ENCODE measurements at places on chromosomes 4 and X. TPM values are rescaled to one million over a fixed set of nuclear protein-coding genes. Genes with fewer than 3 reads are reported as not detected.
A peak's percentile ranks its signal among the peaks of the same experiment; 100 is the strongest.

GRCh38 chrX:46994096-46994495, 81.9 kb downstream of the JADE3 start:
- DNase-seq = no peak

The TMPRSS11A gene
- polyA plus RNA-seq = 0.03 TPM

The ARL9 gene
- polyA plus RNA-seq = 0.45 TPM

DNA sequence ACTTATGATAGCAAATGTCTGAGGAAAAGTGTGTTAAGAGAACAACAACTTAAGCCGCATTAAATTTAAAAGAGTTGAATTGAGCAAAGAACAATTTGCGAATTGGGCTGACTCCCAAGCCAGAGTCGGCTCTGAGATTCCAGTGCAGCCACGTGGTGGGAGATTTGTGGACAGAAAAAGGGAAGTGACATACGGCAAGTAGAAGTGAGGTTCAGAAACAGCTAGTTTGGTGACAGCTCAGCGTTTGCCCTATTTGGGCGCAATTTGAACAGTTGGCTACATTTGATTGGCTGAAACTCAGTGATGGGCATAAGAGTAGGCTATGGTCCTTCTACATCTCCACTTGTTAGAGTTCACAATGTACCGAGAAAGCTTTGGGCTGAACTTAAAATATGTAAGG, 124.0 kb downstream of the PRKX start:
- DNase-seq = no peak

The BOD1L1 gene
- polyA plus RNA-seq = 79.8 TPM

- DNase-seq = no peak
Measured at GRCh38 chr4:25290490-25291067, 22.0 kb upstream of the ZCCHC4 start.

DNA sequence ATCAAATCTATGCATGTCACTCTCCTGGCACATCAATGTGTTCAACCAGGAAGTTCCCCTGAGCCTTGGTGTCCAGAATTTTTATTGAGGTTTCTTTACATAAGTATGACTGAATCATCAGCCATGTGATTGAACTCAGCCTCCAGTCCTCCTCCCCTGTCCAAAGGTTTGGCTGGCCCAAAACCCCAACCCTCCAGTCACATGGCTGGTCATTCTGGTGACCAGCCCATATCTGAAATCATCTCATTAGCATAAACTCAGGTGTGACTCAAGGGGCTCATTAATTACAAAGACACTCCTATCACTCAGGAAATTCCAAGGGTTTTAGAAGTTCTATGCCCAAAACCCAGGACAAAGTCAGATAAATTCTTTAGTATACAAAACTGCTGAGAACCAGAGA, 20.6 kb upstream of the SUPT20HL2 start:
- no peak for DNase-seq

DNA sequence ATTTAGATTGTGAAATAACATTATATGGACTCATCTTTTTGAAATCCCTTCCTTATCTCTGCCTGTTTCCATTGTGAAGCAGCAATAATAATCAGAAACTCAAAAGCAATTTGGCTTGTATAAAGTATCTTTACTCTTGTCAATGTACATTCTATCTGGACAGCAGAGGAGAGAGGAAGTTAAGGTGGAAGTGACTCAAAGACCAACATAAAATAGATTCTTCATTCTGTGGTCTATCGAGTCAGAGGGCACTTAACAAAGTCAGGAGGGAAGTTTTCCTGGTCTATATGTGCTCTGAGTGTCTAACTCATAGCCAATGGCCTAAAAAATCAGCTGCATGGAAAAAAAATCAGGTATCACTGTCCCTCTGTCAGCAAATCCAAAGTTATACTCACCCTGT, 155.5 kb downstream of the EMCN start:
- no peak for DNase-seq

The CT45A10 gene
- not detected for polyA plus RNA-seq

DNA sequence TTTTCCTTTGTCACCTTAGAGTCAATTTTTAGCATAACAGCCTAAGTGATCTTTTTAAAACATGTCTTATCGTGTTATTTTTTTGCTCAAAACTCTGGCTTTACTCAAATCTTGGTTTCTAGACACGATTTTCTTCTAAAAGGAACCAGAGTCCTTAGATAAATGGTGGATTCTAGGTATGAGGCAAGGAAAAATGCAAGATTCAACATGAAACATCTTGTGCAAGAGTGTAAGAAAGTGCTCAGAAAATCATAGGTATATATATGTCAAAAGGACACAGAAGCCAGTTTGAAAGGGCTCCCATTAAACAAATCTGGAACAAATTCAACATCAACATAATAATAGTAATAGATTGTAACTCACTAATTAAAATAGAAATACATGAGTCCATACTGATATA, 8.1 kb upstream of the ADGRG4 start:
- DNase-seq = no peak

DNA sequence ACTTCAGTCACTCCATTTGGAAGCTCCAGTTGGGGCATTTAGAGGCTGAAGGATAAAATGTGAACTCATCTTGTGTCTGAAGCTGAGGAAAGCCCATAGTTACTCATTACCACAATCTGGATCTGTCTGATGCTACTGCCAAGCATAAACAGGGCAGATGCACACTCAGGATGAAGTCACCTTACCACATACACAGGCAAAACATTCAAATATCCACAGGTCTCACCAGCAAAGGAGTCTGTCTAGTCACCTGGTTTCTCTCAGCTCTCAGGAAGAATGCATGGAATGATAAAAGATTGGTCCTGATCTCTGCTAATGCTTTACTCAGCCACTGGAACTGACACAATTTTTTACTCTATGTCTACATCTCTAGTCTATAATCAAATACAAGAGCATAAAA, 13.0 kb upstream of the ODAPH start:
- no peak for DNase-seq

GRCh38 chrX:131763674-131764073, 219.8 kb downstream of the OR13H1 start:
- peak; percentile 93 for DNase-seq

The GPR143 gene
- polyA plus RNA-seq = 15.9 TPM

DNA sequence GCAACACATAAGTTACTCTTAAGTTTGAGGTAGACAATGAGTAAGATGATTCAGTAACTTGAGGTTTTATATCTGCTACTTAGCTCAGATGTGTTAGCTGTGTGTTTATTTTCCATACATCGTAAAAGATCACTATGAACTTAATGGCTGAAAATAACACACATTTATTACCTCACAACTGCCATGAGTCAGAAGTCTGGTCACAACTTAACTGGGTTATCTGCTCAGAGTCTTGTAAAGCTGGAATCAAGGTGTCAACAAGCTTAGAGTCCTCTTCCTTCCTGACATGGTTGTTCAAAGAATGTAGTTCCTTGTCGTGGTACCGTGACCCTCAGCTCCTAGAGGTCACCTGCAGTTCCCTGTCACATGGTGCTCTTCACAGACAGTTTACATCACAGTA, 204.9 kb upstream of the MAGEB2 start:
- no peak for DNase-seq

DNA sequence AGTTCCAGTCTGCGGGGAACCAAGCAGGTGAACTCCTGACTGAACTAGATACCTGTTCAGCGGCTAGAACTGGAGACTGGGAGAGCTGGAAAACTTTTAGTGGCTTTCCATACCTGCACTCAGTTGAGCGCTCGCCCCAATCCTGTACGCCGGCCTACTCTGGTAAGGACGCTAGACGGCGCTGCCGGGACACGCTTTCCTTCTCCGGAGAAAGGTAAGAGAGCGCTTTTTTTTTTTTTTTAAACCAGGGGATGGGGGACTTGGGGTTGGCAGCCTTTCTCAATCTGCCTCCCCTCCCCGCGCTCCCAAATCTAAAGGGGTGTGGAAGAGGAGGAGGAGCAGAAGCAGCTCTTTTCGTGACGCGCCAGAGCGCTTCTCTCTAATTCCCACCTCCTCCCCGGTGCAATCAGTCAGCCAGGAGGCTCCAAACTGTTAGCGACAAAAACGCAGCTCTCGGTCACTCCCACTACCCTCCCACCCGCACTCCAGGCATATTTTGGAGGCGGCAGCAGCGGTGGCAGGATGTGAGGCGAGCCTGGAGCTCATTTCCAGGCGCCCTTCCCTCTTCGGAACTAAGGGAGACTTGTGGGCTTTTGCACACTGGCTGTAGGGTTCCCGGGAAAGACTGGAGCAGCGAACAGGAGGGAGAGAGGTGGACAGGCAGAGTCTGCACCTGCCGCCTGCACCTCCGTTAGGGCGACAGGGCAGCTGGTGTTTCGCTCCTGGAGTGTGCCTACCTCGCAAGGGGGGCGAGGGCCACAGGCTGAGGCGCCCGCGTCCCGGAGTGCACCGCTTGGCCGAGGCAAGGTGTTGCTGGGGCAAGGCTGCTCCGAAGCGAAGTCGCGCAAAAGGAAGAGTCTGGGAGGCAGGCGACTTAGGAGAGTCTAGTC, at the start of gene IL1RAPL2:
Gene IL1RAPL2 (plus strand): TSS at position 409 of the 890 bp plus-strand sequence.
- peak; percentile 59 for DNase-seq

DNA sequence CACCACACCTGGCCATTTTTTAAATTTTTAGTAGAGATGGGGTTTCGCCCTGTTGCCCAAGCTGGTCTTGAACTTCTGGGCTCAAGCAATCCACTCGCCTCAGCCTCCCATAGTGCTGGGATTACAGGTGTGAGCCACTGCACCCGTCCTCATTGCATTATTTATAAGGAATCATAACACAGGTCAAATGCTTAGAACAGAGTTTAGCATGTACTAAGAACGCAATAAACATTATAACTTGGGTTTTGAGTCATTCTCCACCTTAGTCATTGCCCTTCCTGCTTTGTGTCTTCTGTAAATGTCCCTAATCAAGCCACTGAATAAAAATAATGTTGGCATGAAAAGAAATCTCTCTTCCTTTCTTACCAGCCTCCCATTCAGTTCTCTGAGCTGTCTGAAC, 38.5 kb upstream of the SHROOM4 start:
- DNase-seq = no peak

The DUSP21 gene
- polyA plus RNA-seq = not detected

The CXCR3 gene
- 0.17 TPM for polyA plus RNA-seq

The GLUD2 gene
- 5.6 TPM for polyA plus RNA-seq

The GPR119 gene
- not detected for polyA plus RNA-seq

- DNase-seq = no peak
Measured at GRCh38 chrX:10135561-10136399, 21.0 kb upstream of the CLCN4 start.

The NPFFR2 gene
- polyA plus RNA-seq = 0.93 TPM

DNA sequence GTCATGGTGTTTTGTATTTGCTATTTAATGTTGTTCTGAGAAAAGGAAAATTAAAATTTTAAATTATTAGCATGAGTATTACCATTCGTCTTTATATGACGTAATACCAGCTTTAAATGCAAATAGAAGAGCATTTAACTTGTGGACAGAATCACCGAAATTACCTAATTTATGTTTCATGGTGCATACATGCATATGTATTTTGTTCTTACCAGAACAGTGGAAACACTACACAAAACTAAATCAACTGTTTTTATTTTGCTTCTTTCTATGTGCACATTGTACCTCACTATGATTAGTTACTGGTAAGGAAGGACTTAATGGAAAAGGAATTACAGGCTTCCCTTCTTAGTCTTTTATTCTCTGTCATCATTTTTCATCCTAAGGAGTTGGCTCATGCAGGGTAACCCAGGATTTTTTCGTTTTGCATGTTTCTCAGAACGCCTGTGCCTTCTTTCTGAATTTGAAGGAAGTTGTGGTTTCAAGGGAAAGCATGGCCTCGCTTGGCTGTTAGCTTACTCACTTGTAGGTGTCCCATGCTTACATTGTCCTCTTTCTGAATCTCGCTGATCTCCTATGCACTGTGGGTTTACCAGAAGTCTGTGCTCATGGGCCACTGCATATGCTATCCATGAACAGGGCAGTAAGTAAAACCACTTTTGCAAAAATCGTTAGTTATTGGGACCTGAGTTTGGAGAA, 300.0 kb upstream of the PUDP start:
- no peak for DNase-seq

GRCh38 chr4:30727409-30727808, 7.2 kb downstream of the PCDH7 start:
- DNase-seq = no peak

- DNase-seq = no peak
Measured at GRCh38 chrX:56728321-56728720, 722 bp upstream of the NBDY start.

The NEIL3 gene
- 9.3 TPM for polyA plus RNA-seq

- DNase-seq = no peak
Measured at GRCh38 chr4:94689155-94689860, 68.4 kb upstream of the BMPR1B start.

The LRIT3 gene
- polyA plus RNA-seq = 1.4 TPM

DNA sequence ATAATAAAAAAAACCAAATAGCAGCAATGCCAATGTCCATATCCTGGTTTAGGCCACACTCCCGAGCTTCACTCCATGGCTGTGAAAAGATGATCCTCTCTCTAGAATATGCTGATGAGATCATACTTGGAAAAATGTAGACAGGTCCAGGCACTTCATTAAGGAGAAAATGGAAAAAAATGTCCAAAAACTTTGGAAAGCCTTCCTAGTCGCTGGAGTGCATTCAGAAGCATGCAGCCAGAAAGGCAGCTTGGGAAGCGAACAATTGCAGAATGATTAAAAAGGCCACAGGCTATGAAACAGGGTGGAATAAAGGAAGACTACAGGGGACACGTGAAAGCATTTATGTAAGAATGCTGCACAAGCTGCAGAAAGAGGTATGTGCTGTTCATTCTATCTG, 165.6 kb upstream of the HCCS start:
- DNase-seq = no peak

The CYLC1 gene
- polyA plus RNA-seq = not detected

The ADH1C gene
- 77.4 TPM for polyA plus RNA-seq

The PDLIM5 gene
- 52.2 TPM for polyA plus RNA-seq

DNA sequence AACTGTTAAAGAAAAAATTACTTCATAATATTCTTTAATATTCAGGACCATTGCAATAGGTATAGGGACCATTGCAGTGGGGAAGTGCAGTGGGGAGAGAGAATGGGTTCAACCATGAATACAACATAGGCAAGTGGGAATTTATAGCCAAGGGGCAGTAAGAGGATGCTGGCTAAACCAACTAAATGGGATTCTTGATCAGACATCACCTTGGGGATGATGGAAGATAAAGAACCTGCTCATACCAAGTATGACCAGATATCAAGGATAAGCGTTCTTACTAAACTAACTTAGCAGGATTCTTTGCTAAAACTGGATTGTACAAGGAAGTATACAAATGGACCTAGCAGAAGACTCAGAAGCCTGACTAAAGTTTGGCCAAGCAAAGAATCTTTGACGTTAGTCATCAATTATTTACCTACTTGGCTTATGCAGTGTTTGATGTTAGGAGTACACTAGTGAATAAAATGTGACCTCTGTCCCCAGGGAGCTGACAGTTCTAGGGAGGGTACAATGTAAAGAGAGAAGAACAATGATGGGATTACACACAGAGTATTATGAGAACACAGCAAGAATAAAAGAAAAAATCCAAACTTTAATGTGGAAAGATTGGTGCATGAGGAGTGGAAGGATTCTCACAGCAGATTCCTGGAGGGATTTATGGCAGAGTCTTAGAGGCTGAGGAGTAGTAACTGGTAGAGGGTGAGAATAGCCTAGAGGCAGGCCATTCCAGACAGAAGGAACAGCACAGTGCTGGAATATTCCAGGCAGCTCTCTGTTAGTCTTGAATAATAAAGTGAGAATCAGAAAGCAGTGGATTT, 54.7 kb upstream of the MYOZ2 start:
- no peak for DNase-seq

The USP53 gene
- 45.1 TPM for polyA plus RNA-seq
